Jurkat, Clone E6-1 (cell line): ENCODE measurements at places on chromosomes 7 and 10.

DNA sequence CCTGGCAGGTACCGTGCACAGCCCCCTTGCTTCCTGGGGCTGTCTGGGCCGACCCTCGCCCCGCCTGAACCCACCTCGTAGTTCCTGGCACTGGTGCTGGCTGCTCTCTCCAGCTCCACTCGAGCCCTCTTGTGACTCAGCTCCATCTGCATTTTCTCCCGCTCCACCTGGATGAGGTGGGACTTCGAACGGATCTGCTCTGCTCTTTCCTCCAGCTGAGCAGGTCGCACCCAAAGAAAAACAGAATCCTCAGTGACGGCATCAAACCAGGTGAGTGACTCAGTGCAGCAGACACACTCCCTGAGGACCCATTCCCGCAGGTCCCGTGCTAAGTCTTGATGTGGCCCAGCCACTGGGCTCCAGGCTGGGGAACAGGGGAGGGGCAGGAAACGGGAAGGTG is 7.4 kb downstream of the MAD1L1 start:
- no peak for DNase-seq

GRCh38 chr10:28796606-28797512 is 119.5 kb downstream of the BAMBI start:
- DNase-seq: no peak

DNA sequence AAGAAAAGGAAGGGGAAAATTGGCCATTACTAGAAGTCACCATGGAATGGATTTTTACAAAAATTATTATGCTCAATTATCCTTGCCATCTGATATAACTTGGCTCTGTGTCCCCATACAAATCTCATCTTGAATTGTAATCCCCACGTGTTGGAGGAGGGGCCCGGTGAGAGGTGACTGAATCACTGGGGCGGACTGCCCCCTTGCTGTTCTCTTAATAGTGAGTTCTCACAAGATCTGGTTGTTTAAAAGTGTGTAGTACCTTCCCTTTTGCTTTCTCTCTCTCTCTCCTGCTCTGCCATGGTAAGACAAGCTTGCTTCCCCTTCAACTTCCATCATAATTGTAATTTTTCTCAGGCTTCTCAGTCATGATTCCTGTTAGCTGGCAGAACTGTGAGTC is 1023.6 kb downstream of the XPNPEP1 start:
- no peak for DNase-seq

DNA sequence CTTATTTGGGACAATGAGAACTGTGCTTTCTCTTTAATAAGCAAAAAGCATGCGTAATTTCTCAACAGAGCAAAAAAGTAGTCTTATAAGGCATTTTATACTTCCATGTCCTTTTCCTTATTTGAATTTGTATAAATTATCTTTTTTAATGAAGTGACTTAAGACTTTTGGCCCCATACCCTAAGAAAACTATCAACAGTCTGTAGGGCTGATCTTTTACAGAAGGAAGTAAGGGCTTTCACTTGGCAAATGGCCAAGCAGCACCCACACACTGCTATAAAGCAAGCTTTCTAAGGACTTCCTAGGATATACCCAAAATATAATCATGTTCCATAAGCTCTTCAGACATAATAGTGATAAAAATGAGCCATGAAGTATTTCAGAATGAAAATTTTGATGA is 3.4 kb downstream of the CRPPA start:
- DNase-seq: no peak

- DNase-seq: no peak
These were observed 60.2 kb downstream of the TASOR2 start for GRCh38 chr10:5744849-5745248.

DNA sequence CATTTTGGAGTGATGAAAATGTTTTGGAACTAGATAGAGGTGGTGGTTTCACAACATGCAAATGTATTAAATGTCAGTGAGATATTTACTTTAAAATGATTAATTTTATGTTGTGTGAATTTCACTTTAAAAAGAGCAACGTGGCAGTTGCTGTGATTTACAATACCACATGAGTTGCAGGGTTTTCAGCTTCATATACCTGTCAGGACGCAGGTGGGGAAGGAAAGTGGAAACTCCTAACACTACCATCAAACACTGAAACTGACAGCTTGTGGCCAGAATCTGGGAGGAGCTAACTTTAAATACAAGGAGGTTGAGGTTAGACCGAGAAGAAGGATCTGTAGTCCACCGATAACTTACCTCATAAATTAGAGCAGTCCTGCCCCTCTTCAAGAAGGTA is 168.9 kb upstream of the TMEM72 start:
- peak; percentile 84 for DNase-seq

DNA sequence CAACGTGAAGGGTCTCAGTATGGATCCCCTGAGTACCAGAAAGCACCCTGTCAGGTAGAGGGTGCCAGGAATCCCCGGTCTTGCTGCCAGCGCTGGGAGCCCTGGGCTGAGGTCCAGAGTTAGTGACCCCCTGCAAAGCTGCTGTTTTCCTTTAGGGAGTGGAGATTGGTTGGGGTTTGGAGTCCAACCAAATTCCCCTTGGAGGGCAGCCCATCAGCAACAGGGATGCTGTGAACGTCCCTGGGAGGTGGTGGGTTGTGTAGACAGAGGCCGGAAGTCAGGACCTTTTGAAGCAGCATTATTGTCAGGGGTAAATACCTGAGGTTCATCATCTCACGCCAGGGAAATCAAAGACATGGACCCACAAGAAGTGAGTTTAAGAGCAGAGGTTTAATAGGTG is 104.2 kb downstream of the COL26A1 start:
- no peak for DNase-seq

DNA sequence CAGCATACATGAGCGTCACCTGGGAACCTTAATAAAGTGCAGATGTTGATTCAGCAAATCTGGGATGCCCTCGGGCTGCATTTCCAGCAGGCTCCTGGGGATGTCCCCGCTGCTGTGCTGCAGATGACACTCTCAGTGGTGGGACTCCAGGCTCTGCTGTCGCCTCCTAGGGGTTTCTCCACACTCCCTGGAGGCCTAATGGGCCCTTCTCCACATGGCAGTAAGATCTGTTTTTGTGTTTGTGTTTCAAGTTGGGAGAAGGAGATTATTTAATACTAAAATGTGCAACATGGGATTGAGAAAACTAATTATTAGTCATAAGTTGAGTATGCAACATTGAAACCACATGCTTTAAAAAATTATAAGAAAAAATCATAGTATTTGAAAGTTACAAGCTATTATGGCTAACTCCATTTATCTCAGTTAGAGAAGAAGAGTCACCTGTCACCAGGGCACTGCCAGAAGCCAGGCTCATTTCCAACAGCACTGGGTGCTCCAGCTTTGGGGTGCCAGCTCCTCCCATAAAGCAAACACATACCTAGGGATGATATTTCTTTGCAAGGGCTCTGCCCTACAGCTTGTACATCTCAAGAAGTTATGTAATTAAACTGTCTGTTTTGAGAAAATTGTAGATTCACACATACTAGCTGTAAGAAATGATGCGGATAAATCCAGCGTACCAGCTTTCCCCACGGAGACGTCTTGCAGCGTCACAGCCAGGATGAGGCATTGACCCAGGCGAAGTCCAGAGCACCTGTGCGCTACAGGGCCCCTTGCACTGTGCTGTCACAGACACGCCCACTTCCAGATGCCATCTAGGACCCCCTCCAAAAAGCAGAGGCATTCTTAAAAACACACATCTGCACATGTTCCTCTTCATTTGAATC is 106.4 kb downstream of the EGFR start:
- DNase-seq: no peak

DNA sequence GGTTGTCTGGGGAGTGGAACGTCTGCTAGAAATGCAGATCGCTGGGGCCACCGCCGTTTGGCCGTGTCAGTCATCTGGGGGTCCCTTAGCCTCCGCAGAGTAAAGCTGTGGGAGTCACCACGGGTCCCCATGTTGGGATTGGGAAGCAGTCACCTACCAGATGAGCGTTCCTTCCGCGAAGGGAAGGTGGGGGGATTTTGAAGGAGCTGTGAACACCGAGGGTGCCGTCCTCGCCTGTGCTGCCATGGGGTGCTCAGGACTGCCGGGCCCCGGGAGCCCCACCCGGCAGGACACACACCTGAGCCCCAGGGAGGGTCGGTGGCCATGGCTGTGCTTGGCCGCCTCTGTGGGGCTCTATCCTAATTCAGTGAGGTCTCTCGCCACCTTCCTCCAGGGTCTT is 46.2 kb upstream of the AP5Z1 start:
- DNase-seq: no peak

DNA sequence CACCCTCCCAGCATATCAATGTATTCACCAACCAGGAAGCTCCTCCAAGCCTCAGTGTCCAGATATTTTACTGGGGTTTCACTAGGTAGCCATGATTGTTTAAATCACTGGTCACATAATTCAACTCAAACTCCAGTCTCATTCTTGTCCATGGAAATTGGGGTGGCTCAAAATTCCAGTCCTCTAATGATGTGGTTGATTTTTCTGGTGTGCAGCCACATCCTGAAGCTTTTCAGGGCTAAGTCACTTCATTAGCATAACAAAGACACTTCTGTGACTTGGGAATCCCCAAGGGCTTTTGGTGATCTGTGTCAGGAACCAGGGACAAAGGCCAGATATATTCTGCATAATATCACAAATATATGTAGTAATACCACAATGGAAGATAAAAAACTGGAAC is 786.9 kb upstream of the IGFBP3 start:
- no peak for DNase-seq

DNA sequence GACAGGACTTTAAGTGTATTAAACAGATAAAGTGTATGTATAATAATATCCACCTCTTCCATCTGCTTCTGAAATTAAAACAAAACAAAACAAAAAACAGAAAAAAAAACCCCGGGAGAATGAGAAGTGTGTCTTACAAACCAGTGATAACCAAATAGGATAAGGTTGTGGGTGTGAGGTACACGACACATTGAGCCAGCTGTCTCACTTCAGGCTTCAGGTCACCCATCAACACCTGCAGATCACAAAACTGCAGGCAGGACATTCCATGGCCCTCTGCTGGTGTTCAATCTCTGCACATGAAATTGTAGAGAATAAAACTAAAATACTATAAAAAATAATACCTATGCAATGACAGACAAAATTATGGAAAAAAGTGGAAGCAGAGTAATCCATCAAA is 339.9 kb downstream of the SFMBT2 start:
- DNase-seq: peak; percentile 51
